Amniotic epithelial cell (primary cell): ENCODE measurements at places on chromosomes 16 and 17.

DNA sequence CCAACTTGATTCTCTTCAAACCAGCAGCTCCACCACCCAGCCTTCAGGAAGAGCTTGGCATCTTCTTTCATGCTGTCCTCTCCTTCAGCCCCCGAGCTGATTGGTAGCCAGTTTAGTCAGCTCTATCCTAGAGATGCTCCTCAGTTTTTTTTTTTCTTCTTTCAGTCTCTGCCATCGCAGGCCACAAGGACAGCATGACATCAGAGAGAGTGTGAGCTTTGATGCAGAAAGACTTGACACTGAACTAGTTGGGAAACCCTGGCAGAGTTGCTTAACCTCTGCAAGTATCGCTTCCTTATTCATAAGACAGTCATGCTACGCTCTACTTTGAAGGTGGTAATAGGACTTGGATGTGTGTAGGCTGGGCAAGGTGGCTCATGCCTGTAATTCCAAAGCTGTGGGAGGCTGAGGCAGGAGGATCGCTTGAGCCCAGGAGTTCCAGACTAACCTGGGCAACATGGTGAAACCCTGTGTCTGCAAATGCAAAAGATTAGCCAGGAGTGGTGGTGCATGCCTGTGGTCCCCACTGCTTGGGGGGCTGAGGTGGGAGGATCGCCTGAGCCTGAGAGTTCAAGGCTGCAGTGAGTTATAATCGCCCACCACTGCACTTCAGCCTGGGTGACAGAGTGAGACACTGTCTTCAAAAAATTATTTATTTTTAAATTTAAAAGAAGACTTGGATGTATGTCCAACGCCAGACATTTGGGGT is 2.6 kb downstream of the CD300LB start:
- DNase-seq = no peak

DNA sequence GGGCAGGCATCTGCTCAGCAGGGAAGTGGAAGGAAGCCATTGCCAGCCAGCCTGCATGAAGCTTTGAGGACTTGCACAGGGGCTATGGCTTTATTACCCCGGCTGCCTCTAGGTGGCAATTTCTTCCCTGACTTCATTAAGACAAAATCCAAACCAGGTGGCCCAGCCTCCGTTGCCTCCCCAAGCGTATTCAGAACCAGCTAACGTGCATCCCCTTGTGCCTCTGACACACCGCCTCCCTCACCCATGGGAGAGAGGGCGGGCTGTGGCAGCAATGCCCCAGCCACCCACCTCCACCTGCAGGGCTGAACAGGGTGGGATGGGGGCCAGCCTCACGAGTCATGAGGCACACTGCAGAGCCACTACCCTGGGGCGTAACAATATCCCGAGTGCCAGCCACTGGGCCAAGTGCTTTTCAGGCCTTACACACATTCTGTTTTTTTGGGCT is 6.8 kb downstream of the KIFC3 start:
- DNase-seq = peak; percentile 38

- DNase-seq = peak; percentile 84
Measured at GRCh38 chr17:59778996-59779395, 71.5 kb downstream of the VMP1 start.

DNA sequence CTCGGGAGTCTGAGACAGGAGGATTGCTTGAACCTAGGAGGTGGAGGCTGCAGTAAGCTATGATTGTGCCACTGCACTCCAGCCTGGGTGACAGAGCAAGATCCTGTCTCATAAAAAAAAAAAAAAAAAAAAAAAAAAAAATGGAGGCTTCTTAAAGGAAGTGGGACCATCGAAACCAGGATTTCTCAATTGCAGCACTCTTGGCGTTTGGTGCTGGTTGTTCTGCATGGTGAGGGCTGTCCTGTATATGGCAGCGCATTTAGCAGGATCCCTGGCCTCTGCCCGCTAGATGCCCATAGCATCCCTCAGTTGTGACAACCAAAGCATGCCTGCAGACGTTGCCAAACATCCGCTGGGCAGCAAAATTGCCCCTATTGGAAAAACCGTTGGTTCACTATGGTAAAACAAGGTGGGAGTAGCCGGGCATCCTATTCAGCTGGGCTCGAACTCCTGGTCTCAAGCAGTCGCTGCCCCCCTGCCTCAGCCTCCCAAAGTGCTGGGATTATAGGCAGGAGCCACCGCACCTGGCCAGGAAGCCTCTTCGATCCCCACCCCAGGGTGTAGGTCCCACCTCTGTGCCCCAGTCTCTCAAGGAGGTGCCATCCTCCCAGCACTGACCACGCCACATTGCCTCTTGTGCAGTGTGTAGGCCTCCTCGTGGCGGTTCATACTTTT is 6.5 kb upstream of the NPIPB7 start:
- no peak for DNase-seq

- no peak for DNase-seq
Measured at GRCh38 chr16:56732366-56732765, 2.4 kb downstream of the NUP93 start.

GRCh38 chr17:44221084-44221861 is 1.8 kb upstream of the UBTF start:
- DNase-seq = peak; percentile 81

DNA sequence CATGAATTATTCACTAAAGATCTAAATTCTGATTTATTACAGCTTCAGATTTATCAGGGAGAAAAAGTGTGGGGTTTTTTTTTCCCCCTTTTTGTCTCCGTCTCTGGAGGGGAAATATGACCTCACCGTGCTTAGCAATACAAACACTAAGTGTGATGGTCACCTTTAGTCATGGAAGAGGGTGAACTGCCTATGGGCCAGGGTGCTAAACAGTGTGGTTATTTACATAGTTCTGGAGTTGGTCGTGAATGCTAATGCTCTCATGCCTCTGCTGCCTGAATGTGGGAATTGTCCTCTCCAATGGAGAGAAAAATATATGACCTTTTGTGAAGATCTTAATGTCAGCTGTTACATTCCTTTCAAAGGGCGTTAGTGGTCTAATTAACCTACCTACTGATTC is 44.8 kb upstream of the MSI2 start:
- peak; percentile 44 for DNase-seq

DNA sequence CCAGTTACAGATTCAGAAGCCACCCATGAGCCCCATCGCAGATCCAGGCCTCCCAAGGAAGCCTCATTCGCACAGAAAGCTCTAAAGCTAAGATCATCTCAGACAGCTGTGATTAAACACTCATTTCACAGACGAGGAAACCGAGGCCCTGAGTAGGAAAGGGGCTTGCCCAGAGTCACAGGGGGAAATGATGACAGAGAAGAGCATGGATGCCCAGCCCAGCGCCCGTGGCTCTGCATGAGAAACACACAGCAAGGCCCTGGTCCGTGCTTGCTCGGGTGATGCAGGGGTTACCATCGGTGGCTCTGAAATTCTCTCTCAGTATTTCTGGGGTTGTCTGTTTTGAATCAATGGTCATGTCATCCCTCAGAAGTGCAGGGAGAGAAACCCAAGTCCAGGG is 109.6 kb downstream of the C16orf78 start:
- DNase-seq = no peak

DNA sequence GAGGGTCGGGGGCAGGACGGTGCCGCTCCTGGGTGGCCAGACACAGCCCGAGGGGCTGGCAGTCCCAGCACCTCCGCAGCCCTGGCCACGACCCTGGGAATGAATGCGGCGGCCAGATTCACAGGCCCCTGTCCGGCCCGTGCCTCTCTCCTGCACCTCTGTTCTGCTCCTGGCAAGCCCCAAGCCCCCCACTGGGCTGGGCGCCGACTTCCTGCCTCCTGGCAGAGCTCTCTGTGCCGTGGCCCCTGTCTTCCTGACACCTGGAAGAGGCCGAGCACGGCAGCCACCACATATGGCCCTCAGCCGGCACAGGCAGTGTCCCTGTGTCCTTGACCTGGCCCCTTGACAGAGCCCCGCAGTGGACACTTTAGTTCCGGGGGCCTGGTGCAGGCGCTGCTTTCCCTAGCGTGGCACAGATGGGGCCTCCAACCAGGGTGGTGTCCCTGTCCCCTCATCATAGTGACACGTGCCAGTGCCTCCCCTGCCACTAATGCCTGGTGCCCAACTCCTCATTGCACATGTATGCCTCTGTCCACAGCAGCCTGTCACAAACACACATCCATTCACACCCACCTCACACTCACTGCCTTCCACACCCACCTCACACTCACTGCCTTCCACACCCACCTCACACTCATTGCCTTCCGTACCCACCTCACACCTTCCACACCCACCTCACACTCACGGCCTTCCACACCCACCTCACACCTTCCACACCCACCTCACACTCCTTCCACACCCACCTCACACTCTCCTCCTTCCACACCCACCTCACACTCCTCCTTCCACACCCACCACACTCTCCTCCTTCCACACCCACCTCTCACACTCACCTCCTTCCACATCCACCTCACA is 110.6 kb upstream of the PLCG2 start:
- DNase-seq = no peak
